T-helper 17 cell (primary cell): ENCODE measurements at places on chromosomes 1 and 21.

DNA sequence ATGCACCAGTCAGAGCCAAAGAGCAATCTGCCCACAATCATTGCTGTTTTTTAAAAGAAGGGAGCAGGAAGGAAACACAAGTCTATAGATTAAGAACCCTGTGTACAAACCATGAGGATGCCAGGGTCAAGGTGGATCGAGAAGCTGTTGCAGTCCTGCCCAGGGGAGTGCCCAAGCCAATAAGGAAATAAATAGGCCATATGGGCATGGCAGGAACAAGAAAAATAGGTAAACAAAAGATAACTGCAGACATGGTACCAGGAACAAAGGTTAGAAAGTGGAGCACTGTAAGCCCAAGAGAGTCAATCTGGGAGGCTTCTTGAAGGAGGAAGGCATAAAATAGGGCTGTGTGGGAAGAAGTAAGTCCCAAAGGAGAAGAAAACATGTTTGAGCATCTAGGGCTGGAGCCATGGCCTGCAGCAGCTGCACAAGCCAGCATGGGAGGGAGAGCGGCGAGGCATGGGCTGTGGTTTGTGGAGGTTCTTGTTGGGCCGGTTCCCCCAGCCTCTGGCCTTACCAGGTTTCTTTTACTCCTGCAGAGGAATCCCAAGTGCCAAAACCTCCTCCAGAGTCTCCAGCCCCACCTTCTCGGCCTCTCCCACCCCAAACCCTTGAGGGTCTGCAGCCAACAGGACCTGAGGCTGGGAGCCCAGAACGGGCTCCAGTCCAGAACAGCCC is 13.6 kb downstream of the INAVA start:
- DNase-seq: no peak

DNA sequence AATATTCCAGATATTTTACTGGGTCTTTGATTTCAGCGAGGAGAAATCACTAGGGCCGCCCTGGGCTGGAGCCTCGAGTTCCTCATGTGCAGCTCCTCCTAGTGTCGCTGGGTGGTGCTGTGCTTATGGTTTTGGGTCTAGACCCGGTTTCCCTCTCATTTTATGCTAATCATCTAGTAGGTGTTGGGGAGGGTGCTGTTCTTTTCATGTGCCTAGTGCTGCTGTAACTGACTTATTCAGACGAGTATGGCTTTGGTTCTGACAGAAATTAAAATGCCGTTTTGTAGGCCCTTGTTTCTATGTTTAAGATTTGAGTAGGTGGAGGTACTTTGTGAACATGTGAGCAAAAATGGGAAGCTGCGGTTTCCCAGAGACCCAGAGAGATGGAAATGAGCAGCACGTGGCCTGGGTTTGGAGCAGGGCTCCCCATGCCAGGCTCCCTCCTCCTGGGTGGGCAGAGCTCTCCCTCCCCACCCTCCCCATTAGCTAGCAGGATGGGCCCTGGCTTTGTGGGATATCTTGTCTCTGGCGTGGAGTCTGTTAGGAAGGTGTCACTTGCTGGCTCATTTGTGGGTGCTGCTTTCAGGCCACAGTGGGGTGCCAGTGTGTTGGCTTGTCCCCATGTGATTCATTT is 74.0 kb upstream of the GPR88 start:
- DNase-seq: no peak

DNA sequence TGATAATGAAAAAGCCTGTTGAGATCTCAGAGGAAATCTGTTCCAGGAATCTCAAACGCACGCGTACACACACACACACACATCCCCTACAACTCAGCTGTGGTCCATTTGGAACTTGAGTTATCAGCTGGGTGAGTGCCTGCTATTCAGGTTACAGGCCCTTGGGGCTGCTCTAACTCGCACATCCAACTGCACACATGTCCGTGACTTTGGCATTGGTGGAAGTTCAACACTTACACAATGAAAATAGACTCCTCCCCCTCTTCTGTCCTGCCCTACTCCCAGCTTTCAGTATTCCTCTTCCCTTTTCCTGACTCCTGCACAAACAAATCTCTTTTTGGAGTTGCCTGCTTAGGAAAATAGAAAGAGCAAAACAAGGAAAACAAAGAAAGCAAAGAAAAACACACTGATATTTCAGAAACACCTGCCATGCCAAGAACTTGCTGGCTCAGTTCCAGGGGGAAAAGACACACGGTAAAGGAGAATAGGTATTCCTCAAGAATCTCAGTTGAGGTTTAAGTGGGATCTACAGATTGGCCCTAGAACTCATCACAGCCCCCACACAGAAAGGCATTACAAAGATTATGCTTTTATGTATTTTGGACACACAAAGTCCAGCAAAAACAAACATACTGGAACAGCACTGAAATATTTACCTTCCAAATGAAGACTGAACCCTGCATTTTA is 140.9 kb downstream of the TGFBR3 start:
- no peak for DNase-seq

- DNase-seq: no peak
These were observed 2.8 kb downstream of the RPL11 start for GRCh38 chr1:23694371-23694770.

DNA sequence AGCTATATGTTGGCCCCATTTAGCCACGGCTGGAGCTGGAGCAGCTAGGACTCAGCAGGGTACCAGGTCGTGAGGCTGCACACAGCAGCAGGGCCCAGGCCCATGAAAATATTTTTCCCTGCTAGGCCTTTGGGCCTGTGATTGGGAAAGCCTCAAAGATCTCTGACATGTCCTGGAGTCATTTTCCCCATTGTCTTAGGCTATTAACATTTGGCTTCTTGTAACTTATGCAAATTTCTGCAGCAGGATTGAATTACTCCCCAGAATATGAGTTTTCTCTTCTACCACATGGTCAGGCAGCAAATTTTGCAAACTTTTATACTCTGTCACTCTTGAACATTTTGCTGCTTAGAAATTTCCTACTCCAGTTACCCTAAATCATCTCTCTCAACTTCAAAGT is 11.2 kb downstream of the CFHR2 start:
- no peak for DNase-seq

- no peak for DNase-seq
These were observed 11.9 kb upstream of the SHE start for GRCh38 chr1:154514066-154514553.

DNA sequence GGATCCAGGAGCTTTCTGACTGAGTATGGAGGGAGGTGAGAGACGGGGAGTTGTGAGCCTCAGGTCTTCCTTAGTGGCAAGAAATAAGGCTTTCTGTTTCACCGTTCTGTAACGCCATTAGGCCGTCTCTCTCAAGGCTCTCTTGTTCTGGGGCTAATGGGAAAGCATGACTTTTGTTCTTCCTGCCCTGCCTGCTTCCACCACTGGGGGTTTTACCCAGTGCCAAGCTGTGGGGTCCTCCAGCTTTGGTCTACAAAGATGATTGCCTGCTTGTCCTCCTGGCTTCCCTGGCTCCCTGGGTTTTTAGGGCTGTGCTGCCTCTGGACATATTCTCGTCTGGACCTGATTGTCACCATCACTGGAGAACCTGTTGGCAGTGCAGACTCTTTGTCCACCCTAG is 74.8 kb upstream of the TINAGL1 start:
- DNase-seq: no peak

DNA sequence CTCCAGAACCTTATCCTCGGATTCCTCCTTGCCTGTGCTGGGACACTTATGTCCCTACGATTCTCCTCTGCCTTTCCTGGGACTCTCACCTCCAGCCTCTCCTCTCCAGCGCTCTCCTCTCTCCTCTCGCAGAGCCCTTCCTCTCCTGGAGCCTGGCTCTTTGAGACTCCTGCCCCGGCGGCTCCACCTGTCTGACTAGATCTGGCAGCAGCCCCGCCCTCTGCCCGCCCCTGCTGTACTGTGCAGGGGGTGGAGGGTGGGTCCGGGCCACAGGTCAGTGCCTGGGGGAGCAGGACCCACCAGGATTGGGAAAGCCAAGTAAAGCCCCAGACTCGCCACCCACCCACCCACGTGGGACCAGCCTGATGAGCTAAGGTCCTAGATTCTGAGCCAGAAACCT is 1.6 kb downstream of the ELOVL1 start:
- no peak for DNase-seq

DNA sequence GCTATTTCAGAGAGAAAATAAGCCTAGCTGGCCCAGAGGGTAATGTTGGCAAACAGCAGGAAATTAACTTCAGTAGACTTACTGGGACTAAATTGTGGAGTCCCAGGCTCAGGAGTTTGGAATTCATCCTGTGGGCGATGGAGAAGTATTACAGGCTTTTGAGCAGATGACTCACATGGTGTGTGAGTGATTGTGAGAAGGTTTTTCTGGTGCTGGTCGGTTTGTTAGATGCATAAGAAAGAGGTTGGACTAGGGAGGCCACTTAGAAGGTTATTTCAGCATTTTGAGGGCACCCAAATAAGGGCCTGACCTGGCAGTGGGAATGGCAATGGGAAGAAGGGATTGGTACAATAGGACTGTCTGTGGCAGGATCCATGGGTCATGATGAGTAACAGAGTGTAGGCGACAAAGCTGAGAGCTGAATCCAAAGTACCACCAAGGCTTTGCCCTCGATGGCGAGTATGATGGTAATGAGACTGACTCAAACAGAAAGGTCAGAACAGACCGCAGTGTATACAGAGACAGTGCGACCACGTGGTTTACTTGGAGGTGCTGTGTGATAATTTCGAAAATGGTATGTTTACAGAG is 69.2 kb upstream of the KIF26B start:
- no peak for DNase-seq

GRCh38 chr1:101945884-101946283 is 50.8 kb downstream of the OLFM3 start:
- no peak for DNase-seq

DNA sequence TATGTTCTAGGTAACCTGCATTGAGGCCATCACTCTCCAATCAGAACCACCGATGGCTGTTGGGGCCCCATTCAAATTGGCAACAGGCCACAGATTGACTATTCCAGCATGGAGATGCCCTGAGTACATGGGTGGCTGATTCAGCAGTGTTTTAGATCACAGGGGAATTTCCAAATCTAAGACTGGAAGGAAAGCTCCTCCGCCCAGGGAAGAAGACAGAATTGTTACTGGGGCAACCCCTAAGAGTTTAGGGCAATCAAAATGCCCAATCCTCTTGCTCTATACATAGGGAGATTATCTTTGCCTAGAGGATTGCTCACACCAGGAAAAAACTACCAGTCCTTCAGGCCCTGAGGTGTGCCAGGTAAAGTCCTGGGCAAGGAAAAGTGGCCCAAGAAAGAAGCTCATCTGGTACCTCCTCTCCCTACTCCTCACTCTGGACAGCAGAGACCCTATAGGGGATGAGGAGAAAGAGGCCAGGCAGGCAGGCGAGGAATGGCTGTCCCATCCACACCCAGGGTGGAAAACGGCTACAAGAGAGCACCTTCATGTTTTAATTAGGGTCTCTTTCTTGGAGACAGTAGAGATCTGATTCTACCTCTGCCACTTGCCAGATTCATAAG is 5.8 kb downstream of the S100A8 start:
- no peak for DNase-seq
